ENCODE measurements at places on chromosomes 11 and 22.

GRCh38 chr11:58525037-58525614, 17.2 kb upstream of the OR5B21 start:
- DNase-seq: no peak

GRCh38 chr22:40671369-40671768, 7.9 kb upstream of the MCHR1 start:
- no peak for DNase-seq

DNA sequence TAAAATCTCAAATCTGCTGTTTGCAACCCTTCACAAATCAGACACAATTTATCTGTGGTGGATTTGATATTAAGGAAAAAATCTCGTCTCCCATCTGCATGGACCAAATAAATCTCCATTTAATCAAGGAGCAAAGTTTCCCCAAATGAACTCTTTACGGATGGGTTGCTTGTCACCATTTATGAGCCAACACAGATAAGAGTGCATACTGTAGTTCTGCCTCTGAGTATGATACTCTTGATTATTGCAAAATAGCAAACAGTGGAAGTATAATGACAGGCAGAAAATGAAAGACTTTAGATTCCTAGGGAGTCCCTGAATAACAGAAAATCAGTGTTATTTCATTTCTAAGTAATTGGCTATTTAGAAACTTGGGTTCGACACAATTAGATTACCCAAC, 1395.9 kb downstream of the FAM181B start:
- no peak for DNase-seq

DNA sequence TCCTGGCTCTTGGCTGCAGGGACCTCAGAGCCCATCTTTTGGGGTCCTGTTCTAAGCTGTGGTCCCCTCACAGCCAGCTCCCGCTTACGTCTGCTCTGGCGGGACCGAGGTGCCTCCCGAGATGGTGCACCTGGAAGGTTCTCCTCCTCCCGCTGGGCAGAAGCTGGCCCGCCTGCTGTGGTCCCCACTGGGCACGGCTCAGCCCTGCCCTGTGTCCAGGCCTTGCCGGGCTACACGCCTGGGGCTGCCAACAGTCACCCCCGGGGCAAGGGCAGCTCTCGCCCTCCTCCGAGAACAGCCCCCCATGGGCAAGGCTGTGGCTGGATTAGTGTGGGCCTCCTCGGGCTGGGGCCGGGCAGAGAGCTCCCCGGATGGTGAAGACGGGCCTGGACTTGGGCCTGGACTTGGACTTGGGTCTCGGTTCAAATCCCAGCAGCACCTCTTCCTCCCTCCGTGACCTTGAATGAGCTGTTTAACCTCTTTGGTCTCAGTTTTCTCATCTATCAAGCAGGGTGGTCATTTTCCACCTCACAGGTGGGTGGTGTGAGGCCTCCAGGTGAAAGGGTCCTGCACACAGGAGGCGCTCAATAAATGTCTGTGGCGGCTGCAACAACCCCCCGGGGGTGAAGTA, 998 bp downstream of the BAIAP2L2 start:
- DNase-seq: no peak

- no peak for DNase-seq
These were observed 78.6 kb downstream of the SYN3 start for GRCh38 chr22:32979606-32980005.

DNA sequence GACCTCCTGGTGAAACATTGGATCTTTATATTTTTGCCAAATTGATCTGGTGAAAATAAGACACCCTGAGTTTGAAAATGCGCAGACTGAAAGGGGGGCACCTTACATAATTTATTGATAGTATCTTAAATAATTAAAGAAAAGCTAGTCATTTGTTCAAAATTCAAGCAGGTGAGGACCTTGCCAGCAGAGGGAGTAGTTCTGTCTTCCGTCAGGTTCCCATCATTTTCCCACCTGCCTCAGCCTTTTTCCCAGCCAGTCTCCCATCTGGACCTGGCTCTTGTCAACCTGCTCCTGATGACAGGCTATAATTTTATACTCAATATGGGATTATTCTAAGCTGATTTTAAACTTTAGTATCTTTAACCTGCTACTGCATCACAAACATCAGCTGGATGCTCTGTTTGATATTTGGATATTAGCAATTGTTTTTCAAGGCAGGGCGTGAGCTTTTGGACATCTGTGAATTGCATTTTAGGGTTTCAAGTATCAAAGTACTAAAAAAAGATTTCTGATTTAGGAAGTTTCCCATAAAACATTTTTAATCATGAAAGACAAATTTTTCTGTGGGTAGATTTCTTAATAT, 132.0 kb downstream of the ELP4 start:
- no peak for DNase-seq

- DNase-seq: no peak
These were observed 22.8 kb downstream of the MYH9 start for GRCh38 chr22:36365020-36365411.

DNA sequence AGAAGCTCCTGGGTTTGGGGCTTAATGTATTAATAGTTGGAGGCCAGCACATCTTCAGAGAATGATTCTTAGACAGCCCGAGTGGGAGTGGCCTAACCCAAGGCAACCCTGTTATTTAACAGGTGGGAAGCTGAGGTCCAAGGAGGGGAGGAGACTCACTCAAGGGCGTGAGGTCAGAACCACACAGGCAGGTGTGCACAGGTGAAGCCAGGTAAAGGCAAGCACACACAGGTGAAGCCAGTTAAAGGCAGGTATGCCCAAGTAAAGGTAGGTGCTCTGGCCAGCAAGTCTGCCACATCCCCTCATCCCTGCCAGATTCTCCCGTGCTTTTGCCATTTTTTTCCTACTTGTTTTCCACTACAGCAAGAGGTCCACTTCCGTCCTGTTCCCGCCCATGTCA, 2.9 kb upstream of the SHANK2 start:
- no peak for DNase-seq

- no peak for DNase-seq
These were observed 48.9 kb downstream of the POLD3 start for GRCh38 chr11:74641289-74641688.

DNA sequence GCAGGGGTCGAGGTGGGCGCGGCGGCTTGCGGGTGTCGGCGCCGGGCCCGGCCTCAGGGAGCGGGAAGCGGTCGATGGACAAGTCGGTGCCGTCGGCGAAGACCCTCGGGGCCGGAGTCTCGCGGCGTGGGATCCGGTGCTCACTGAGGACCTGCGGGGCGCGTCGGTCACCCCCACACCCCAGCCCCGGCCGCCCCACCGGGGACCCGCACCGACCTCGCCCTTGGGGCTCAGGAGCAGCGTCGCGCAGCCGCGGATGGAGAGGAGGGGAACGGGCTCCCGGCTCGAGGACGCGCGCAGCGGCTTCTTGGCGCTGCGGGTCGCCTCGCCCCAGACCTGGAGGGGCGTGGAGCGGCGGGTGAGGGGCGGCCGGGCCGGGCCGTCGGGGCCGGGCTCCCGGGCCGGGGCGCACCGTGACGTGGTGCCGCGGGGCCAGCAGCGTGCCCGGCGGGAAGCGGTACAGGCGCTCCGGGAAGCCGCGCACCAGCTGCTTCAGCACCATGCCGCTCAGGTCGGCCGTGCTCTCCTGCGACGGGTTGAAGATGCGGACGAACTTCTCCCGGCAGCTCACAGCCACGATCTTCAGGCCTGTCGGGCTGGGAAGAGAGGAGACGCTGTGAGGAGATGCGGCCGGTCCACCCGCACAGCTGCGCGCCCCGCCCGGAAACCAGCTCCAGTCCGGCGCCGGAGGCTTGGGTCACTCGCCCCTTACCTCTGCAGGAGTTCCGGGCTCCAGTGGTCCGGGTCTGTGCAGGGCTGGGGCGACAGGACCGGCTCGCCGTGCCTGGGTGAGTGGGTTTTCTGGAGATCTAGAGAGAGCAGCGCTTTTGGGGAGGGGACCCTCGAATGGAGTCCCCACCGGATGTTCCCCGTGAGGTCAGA, 4.5 kb downstream of the LMNTD2 start:
- DNase-seq: no peak

GRCh38 chr22:32800994-32801536, 440 bp upstream of the TIMP3 start:
- no peak for DNase-seq

DNA sequence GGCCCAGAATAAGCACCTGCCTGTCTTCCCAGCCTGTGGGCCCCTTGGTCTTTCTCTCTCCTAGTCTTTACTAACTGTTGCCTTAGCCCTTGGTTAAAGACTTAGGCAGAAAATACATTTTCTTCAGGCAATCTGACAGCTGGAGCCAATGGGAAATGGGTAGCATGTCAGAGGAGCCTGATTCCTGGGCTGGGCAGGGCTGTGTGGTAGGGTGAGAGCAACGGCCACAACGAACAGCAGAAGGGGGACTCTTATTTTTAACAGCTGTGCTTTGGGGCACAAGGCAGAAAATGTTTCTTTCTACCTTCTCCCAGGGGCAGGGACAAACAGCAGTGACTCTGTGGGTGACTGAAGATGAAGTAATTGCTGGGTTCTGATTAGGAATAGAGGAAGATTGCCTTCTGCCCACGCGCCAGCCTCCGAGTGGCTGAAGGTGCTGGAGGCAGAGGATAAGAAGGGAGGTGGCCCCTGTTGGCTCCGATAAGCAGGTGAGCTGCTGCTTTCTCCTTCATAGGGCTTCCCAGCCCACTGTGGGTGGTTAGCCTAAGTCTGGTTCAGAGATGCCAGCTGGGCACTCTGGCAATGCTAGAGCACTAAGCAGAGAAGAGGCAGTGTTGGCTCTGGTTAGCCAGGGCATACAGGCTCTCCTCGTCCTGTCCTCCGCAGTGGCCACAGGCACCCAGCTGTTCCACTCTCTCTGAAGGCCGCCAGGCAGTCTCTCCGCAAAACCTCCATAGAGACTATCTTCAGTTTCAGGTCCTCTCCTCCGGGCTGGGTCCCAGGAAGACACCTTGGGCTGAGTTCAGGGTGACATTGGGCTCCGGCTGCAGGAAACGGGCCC, 1.5 kb downstream of the YPEL4 start:
- DNase-seq: no peak

- DNase-seq: no peak
These were observed 627.3 kb upstream of the KIRREL3 start for GRCh38 chr11:127627629-127628457.

All from vagina (tissue), 2 donors.